ENCODE measurements at places on chromosomes 6 and 20.

GRCh38 chr6:7334685-7335084, 21.7 kb upstream of the SSR1 start:
- no peak for DNase-seq

DNA sequence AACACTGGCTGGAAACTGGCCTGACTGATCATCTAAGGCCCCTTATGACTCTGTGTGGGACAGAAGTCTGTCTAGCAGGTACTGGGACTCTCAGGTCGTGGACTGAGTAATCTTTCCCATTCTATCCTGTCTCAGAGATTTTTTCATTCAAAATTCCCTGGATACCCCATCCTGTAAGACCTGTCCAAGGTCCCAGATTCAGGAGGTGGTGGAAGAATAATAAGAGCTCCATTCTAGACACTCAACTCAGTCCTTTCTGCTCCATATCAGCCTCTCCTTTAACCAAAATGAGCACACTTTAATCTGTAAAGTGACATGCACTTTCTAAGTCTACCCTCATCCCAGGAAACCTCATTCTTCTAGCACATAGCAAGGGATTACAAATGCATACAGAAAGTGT, 82.5 kb upstream of the MRPS10 start:
- no peak for DNase-seq

- no peak for DNase-seq
Observed at GRCh38 chr20:46230801-46231282, 77.5 kb downstream of the CDH22 start.

DNA sequence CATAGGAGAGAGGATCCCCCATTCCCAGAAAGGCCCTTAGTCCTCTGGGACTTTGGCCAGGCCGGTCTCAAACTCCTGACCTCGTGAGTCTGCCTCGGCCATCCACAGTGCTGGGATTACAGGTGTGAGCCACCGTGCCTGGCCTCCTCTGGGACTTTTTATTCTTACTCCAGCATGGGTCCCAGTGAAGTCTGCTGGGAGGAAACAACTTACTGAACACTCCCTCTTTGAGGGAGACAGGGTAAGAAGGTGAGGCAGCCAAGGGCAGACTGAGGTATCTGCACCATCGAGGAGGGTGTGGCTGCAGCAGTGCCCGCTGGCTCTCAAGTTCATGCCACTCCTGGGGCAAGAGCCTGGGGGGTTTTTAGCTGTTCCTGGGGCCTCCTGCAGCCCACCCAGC, 2.4 kb downstream of the BAK1 start:
- no peak for DNase-seq

GRCh38 chr6:170237999-170238740, 52.7 kb downstream of the DLL1 start:
- no peak for DNase-seq

GRCh38 chr20:5331340-5331739, 14.6 kb upstream of the PROKR2 start:
- DNase-seq = no peak

Data from esophagus squamous epithelium (tissue), 5 donors.